Lower lobe of right lung (tissue), 2 donors: ENCODE measurements at places on chromosomes 16 and 17.

DNA sequence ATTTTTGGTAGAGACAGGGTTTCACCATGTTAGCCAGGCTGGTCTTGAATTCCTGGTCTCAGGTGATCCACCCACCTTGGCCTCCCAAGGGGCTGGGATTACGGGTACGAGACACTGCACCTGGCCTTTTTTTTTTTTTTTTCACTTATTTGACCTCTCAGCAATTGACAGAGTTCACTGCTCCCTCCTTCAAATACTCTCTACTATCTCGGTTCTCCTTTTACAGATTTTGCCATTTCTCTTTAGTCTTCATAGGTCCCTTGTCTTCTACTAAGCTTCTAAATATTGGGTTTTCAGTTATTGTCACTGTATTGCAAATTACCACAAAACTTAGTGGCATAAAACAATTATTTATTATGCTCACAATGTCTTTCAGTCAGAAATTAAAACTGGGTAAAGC lies 159.3 kb downstream of the TRIM37 start:
- no peak for DNase-seq

GRCh38 chr17:69822314-69822875 lies 252.6 kb upstream of the KCNJ16 start:
- DNase-seq = no peak

DNA sequence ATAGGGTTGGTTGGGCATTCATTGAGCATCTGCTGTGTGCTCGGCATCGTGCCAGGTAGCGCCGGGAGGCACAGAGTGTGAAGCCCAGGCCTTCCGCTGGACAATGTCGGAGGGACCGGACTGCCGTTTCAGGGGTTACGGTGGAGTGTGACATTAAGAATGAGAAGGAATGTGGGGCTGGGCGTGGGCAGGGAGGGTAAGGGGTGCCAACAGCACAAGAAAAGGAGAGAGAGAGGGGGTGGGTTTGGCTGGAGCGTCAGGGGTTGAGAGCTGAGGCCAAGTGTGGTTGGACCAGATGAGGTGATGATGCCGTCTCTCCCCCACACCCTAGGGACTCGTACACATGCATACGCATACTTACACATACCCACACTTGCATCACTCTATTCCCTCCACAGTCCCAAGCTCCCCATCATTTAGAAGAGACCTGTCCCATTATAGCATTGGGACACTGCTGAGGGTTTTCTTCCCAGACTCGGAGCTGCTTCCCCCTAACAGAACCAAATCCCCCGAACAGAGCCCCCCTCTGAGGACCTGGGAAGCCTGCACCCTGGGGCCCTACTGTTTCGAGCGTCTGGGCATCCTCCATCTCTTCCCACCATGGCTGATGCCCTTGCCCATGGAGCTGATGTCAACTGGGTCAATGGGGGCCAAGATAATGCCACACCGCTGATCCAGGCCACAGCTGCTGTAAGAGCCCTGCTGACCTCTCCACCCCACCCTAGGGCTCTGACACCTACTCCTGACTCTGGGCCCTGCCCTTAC lies 3.3 kb upstream of the KCTD11 start:
- no peak for DNase-seq

GRCh38 chr17:13086142-13086769 lies 68.4 kb upstream of the ELAC2 start:
- no peak for DNase-seq

GRCh38 chr16:19490619-19491018 lies 31.3 kb downstream of the GDE1 start:
- no peak for DNase-seq

- DNase-seq = no peak
Measured at GRCh38 chr16:57944970-57945739, 25.8 kb downstream of the CNGB1 start.

DNA sequence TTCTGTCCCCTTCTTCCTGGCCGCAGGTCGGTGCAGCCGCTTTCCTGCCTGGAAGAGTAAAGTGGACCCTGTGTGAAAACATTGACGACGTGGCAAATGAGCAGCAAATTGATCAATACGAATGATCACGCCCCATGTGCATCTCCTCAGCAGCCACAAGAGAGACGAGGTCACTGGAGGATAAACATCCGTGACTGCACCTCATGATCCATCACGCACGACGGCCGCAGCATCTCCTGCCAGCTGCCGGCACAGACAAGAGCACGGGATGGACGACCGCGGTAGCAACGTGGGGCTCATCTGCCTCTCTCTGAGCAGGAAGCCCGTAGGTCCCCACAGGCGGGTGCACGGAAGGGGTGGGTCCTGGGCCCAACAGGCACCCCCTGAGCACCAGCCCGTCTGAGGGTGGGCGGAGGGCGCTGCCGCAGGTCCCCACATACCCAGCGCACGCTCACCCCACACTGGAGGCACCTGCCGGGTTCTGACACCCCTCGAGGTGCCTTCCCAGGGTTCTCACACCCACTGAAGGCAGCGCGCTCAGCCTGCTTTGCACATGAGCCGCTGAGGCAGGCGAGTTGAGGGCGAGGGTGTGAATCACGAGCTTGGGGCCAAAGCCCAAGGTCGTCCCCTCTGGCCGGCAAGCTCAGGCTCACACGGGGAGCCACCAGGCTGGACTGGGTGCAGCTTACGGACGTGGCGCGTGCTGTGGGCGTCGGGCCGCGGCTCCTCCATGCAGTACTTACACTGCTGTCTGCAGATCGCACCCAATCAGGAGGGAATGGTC lies 12.3 kb upstream of the CDH15 start:
- no peak for DNase-seq

DNA sequence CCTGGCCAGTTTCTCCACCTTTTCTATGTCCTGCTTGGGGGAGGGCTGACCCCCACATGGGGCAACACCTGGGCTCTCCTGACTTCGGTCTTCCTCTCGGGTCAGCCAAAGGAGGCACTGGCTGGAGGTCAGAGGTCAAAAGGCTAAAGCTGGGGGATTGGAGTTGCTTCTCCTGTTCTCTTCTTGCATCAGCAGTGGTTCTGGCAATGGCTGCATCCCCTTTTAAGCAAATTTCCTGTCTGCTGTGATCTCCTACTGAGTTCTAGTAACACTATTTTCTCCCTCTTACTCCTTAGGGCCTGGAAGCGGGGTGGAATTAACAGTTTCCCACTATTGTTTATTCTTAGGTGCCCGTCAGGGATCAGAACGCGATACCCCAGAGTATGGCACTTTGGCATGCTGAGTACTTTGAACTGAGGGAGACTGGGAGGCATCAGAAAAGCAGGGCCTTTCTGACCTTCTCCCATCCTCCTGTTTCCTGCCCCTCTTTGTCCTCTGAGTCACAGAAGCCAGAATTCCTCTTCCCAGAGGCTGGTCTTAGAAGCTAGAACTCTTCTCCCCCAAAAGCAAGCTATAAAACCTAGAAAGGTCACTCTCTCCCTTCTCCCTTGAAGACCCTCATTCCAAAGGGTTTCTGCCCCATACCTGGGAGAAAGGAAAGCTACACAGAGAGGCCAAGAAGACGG lies 268.2 kb downstream of the STX8 start:
- DNase-seq = no peak

DNA sequence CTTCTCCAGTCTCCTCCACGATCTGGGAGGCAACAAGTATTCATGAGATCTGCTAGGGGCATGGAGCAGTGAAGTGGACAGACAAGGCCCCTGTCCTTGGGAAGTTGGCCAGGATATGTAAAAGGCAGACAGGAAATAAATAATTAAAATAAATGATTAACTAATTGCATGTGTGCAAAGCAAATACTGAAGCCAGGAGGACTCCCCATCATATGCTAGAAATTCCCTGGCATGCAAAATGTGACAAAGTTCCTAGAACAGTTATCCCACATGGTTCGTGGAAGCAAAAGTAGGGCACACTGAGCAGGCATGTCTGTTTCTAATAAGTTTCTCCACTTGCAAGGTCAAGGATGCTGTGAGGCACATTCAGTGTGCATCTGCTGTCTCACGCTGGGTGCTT lies 86.8 kb downstream of the CDYL2 start:
- no peak for DNase-seq

DNA sequence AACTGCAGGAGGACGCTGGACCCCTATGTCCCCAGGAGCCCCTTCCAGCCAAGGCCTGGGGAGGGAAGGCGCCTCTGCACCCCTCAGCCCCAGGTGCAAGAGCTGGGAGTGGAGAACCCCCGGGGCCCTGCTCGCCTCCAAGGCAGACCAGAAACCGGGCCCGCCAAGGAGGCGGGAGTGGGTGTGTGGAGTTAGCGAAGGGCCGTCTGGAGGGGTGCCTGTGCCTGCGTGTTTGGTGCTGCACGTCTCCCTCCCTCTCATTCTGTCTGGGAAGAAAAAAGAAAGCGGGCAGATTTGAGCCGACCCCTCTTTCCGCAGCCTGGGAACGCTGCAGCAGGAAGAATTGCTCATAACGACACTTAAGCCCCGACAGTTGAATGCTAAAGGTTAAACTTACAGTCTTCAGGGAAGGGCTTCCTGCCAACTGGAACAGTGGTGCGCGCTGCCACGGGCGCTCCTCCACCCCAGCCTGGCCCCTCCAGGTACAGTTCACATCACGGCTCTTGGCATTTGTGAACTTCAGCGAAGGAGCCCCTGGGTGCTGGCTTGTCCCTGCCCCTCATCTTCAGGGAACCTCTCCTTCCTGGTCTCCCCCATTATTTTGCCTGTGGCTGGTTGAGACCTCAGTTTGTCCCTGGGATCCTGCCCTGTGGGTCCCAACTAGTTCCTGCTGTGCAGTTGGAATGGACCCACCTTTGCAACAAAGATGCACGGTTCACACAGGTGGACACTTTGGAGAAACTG lies 19.2 kb upstream of the ZFHX3 start:
- no peak for DNase-seq

GRCh38 chr17:9936095-9936494 lies 31.0 kb upstream of the RCVRN start:
- DNase-seq = no peak

DNA sequence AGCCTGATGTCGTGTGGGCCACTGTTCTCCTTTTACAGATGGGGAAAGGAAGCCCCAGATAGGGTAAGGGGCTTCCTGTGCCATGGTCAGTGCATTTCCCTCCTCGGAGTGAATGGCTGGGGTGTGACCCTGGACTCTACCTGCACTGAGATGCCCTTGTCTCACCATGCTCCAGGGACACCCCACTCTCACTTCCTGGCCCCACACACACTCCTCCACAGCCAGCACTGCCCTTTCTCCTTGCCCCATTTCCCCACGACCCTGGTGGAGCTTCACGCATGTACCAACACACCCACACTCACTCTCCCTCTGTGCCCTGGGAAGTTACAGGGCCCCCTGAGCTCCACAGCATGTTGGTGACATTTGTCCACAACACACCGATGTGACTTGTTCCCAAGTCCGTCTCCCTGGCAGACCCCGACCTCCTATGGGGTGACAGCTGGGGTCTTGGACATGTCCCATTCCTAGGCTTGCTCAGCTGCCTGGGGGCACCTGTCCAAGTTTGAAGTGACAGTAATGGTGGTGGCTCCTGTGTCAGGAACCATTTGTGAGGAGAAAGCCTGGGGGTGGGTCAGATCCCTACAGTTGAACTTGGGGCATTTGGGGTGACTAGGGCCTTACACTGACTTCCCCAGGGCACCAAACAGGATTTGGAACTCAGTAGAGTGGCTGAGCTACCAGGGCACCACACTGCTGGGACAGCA lies 47.4 kb downstream of the PECAM1 start:
- DNase-seq = no peak

DNA sequence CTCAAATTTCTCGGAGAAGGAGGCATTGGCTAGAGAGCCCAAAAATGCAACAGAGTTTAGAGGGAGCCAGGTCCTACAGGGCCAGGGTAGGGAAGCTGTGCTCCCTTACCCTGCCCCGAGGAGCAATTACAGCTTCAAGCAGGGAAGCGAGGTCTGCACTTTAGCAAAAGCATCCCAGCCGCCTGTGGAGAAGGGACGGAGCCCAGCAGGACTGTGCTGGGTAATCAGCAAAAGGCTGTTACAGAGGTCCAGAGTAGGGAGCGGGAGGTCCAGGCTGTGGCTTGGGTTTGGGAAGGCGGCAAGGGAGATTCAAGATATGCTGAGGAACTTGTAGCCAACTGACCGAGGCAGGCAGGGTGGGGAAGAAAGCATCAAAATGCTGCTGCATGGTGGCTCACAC lies 162.6 kb downstream of the TMEM132E start:
- DNase-seq = no peak

GRCh38 chr17:8831234-8831849 lies 32.2 kb upstream of the MFSD6L start:
- no peak for DNase-seq

DNA sequence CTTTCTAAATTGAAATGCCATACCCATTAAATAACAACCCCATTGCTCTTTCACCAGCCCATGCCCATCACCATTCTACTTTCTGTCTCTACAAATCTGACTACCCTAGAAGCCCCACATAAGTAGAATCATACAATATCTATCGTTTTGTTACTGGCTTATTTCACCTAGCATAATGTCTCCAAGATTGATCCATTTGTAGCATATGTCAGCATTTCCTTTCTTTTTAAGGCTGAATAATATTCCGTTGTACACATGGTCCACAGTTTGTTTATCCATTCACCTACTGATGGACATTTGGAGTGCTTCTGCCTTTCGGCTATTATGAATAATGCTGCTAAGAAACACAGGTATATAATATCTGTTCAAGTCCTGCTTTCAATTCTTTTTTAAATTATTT lies 393.1 kb upstream of the SOX9 start:
- DNase-seq = no peak
